AG04449 (cell line): ENCODE measurements at places on chromosomes 6 and 20.

GRCh38 chr20:30598460-30599230 is 658.8 kb upstream of the DEFB115 start:
- DNase-seq = no peak

DNA sequence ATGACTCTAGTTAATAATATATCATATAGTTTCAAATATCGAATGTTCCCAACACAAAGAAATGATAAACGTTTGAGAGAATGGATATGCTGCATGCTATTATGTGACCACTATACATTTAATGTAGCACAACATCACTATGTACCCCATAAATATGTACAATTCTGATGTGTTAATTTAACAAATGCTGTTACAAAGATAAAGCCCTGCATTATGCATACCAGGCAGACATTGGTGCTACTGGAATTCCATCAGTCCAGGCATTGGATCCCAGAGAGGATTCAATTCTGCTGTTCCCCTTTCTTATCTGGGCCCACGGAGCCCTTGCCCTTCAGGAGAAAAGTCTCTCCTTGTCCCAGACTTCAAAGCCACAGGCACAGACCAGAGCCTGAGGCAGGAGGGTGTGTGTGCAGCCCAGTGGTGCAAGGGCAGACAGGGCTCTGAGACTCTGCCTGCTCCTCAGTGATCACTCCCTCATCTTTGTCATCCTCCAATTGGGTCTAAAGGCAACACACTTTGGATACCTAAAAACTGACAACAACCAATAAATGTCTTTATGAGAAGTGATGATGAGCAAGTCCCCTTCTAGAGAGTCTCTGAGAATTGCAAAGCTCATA is 45.2 kb downstream of the PSMG4 start:
- no peak for DNase-seq

GRCh38 chr20:34299556-34300255 is 3.4 kb downstream of the AHCY start:
- DNase-seq = no peak

DNA sequence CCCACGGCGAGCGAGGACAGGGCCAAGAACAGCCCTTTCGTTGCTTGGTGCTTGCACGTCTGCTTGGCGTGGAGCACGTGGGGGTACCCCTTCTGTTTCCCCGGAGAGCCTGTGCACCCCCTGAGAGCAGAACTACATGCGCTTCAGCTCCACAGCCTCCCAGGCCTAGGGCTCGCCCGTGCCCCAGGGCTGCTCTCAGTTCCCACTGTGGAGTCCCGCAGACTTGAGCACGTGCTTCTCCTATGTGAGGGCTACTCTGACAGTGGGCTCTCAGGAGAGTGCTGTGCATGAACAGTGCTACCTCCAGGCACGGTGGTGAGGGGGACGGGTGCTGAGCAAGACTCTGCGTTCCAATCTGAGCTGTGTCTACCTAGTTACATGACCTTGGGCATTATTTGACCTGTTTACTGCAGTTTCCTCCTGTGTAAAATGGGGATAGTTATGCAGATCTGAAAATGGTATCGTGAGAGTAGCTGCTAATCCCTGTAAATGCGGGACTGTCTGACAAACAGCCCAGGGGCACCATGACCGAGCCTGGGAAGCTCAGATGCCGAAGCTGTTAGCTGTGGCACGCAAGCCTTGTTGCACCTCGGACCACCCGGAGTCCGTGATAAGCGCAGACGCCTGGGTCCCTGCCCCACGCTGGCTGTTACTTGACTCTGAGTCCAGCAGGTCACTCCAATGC is 82.4 kb downstream of the IRF4 start:
- no peak for DNase-seq

- no peak for DNase-seq
Measured at GRCh38 chr6:15644904-15645303, 17.9 kb downstream of the DTNBP1 start.

GRCh38 chr20:41618807-41619311 is 682 bp upstream of the CHD6 start:
- DNase-seq = no peak

DNA sequence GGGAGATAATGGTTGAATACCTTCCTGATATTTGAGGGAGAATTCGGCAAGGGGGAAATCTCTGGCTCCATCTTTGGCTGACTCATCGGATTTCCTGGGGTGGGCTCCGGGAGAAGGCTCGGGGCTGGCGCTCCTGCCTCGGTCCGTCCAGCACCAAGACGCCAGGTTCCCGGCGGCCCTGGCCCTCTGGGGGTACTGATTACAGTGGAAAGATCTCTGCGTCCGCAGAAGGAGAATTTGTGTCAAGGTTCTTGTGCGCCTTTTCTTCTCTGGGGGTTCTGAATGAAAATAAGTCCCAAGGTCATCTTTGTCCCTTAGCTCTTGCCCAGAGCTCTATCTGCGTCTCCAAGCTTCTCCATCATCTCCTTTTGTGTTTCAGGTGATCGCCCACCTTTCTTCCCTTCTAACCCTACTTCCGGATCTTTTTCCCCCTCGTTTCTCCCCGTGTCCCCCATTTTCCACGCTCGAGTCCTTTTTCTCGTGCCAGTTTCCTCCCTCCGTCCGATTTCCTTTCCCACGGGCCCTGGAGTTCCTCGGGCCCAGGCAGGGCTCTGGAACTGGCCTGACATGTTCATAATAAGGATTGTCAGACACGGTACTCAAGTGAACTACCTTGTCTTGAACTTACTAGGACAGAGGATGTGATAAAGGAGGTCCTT is 11.6 kb downstream of the NRN1 start:
- no peak for DNase-seq

DNA sequence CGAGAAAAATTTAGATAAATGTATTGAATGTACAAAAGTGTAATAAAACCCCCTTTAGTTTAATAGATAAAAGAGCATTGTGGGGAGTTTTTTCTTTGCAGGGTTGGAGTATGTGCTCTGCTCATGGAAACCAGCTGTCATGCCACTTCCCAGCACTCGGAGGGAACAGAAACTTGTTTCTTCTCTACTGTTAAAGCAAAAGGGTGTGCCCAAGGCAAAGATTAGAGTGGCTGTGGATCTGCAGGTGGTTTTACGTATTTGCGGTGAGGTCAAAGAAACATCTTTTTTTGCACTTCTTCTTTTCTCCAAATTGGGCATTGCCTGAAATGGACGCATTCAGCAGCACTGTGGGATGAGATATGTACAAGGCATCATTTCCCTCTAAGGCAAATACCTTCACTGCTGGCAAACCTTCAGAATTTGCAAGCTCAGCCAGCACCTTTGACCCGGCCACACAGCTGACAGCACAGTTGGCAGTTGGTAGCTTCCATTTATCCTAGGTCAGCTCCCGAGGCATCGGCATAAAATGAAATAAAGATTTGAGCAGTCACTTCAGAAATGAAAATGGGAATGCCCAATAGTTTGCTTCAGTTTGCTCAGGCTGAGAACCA is 178.4 kb upstream of the EYA4 start:
- no peak for DNase-seq

GRCh38 chr6:35359346-35359743 is 17.0 kb downstream of the PPARD start:
- no peak for DNase-seq

DNA sequence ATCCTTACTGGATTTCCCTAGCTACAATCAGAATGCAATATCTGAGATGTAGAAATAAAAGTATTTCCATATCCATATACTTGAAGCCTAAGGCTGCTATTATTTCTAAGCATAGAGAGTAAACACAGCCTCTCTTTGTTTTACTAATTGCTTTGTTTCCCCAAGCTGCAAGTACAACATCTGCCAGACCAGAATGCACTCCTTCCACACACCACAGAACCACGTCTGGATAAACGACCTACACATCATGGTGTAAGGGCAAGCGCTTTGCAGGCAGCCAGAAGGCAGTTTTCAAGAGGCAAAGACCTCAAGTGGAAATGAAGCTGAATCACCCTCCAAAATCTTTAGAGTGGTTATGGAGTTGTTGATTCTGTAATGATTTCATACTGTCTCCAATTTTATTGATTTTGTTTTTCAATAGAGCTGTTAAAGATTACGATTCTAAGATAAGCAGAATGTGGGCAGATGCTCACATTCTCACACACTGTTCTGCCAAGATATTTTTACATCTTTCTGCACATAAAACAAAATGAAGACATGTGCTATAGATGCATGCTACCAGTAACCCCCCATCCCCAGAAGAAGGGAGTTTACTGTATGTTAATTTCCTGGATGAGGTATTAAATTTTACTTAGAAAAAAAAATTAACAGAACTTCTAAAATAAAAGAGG is 88.8 kb downstream of the THEMIS start:
- DNase-seq = no peak

GRCh38 chr6:45436544-45437438 is 59.1 kb upstream of the SUPT3H start:
- no peak for DNase-seq

DNA sequence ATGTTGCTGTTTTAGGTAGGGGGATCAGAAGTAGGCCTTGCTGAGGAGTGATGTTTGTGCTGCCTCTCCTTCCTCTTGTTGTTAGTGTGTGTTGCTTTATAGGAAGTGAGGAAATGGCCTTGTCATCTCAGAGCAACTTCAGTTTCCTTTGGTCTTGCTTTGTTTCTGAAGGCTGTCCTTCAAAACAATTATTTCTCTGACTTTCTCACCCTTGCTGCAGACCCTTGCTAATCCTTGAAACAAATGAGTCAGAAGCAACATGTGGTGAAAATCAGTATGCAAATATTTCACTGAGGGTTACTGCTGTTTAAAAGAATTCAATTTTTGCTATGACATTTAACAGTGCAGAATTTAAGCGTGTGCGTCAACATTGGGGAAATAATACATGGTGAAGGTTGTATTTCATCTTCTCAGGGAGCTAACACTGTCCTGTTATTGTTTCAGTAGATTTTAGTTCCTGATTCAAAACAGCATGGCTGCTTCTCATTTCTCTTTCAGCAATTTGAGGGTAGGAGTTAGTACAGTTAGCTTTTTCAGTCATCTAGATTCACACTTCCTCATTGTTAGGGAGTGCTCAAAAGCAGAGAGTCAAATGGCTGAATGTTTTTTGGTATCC is 13.8 kb downstream of the RNF144B start:
- no peak for DNase-seq
